ENCODE measurements at places on chromosomes 7 and 10. TPM values are rescaled to one million over a fixed set of nuclear protein-coding genes. Genes with fewer than 3 reads are reported as not detected.

CALML3 gene
- 0.33 TPM for total RNA-seq

PIP gene
- total RNA-seq = not detected

STOX1 gene
- total RNA-seq = 7.4 TPM

ELFN1 gene
- total RNA-seq = 21.5 TPM

ZNF467 gene
- 4.6 TPM for total RNA-seq

TMEM225B gene
- total RNA-seq = not detected

FAM13C gene
- 39.7 TPM for total RNA-seq
